ENCODE measurements at places on chromosomes 2 and 18.

GRCh38 chr2:128410035-128410757 is 91.5 kb upstream of the HS6ST1 start:
- no peak for DNase-seq

DNA sequence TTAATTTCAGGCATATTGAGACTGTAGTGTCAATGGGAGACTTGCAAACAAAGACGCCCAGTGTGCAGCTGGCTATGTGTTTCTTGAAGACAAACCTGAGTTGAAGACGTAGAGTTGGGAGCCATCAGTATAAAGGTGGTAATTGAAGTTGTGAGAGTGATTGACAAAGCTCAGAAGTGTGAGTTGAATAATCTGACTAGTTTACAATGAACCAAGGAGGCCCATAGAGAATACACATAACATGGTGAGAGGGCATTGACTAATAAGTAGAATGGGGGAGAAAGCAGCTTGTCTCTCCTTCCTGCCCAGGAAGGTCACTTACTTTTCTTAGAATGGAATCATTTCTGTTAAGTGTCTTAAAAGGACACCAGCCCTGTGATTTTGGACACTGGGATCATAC is 14.1 kb downstream of the SP110 start:
- DNase-seq = no peak

DNA sequence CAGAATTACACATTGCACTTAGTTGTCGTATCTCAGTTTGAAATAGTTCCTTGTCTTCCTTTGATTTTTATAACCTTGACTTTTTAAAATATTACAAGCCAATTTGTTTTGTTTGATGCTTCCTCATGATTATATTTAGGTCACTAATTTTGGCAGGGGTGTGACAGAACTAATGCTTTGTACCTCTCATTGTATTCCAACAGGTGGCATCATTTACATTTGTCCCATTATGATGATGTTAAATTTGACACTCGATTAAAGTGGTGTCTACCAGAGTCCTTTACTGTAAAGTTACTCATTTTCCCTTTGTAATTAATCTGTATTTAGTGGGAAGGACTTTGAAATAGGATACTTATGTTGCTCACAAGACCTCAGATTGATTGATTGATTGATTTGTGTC is 21.5 kb upstream of the MFSD2B start:
- DNase-seq = no peak

- no peak for DNase-seq
Observed at GRCh38 chr18:9153256-9153655, 16.7 kb downstream of the ANKRD12 start.

GRCh38 chr2:66729416-66730330 is 294.7 kb downstream of the MEIS1 start:
- DNase-seq = no peak

DNA sequence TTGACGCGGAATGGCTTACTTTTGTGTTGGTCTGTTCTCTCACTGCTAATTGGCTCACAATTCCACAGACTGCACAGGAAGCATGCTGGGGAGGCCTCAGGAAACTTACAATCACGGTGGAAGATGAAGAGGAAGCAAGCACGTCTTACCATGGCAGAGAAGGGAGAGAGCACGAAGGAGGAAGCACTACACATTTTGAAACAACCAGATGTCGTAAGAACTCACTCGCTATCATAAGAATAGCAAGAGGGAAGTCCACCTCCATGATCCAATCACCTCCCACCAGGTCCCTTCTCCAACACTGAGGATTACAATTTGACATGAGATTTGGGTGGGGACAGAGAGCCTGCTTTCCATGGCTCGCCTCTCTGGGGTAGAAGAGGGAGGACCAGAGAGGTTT is 106.2 kb downstream of the KCNF1 start:
- no peak for DNase-seq

DNA sequence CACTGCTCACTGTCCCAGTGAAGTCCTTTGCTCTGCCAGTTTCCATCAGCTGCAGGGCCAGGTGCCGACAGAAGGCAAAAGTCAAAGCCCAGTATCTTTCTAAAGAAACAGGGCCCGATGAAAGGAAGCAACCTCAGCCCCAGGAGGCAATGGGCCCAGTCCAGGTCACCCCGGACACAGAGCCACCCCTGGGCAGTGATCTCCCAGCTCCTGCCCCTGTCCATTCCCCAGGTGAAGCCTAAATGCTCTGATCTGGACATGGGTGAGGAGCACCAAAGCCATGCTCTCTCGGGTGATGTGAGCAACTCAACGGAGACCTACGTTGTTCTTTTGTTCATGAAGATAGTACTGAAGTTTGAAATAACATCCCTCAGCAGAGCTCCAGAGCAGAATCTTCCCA is 61.6 kb downstream of the HDAC4 start:
- DNase-seq = no peak

DNA sequence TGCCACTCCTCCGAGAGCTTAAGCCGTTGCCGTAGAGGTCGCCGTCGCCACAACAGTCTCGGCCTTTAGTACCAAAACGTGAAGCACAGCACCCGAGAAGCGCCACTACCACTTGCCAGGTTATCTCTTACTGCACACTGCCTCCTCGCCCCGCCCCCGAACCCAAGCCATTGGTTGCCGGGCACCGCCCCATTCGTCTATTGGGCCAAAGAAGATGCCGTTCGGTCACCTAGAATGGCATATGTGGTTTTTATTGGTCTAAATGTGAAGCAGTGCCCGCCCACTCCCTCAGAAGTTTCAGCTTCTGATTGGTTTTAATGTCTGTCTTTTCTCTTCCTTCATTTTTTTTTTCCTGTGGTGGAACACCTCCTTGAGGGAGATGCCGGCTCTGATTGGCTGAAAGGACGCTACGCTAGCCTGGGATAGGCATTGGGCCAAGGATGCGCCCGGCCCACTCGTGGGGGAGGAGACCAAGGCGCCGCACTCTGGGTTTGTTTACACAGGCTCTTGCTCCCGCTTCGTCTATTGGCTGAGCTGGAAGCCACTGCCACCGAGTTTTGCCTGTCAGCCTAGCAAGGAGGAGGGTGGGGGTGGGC is at the start of gene PAIP2B:
Gene PAIP2B (minus strand): TSS at position 139 of the 596 bp plus-strand sequence. CDS start 24,514 bp downstream, outside the sequence.
- DNase-seq = peak; percentile 93

DNA sequence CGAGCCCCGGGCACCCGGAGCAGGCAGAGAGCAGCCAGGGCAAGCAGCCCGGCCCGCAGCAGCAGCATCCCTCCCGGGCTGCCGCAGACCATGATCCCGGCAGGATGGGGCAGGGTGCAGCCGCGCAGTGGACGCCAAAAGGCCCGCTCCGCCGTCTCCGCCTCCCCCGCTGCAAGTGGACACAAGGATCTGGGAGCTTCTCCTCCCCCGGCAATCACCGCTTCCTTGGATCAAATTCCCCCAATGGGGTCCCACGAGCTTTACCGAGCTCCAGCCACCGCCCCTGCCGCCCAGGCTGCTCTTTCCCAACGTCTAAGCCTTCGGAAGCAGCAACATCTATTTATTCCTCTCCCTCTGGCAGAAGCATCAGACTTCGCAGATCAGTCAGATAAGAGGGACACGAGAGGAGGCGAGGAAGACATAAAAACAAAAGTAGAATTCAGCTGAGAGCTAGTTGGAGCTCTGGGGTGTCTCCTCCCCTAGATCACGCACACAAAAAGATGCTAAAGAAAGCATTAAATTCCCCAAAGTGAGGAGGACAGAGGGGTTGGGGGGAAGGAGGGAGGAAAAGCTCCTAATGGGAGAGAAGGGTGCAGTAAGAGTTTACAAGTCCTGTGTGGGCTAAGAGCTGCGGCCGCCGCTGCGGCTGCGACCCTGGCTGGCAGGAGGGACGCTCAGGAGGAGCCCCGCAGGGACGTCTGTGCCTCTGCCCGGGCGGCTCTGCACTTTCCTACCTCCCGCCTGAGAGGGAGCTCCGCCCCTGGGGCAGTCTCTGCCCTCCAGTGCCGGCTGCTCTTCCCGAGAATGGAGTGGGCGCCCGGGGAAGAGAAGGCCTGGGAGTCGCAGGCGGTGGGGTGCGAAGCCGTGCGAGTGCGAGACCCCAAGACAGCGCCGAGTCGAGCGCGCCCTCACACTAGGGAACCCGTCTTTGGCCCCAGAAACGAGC is at the start of gene FRZB:
Gene FRZB (minus strand): TSS at position 177 of the 946 bp plus-strand sequence. CDS start 85 bp downstream, at position 92.
- DNase-seq = peak; percentile 62

- DNase-seq = no peak
Observed at GRCh38 chr2:205610437-205610836, 71.9 kb upstream of the NRP2 start.

DNA sequence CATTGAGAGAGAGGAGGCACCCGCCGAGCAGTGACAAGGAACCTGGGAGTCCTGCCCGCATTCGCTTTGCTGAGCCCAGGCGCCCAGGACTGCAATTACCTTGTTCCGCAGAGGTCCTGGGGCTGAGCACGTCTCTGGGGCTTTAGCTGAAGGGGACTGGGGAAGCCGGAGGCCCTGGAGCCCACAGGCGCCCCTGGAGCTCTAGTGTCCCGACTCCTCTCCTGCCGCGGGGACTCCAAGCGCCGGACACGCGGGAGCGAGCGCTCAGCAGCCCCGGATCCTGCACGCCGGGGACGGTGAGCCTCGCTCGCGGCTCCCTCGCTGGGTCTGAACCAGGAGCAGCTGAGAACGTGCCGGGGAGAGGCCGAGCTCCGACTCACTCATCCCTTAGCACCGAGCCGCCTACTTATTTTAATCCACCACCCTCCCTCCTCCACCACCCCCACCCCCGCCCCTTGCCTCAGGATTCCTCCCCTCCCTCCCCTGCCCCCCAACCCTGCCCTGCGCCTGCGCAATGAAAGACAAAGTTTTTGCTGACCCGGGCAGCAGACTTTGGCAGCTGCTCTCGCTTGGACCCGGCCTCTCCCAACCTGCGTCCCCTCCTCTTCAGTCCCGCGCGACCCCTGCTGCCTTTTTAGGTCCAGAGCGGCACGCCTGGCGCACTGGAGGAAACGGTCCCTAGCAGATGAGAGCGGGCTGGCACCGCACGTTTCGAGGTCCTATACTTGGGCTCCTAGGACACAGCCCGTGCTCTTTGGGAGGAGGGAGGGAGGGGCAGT is at the start of gene OSR1:
Gene OSR1 (minus strand): TSS at position 382 of the 779 bp plus-strand sequence. CDS start 4,818 bp downstream, outside the sequence.
- DNase-seq = peak; percentile 15

- DNase-seq = peak; percentile 41
Observed at GRCh38 chr2:201887773-201888425, 81.6 kb downstream of the CDK15 start.

DNA sequence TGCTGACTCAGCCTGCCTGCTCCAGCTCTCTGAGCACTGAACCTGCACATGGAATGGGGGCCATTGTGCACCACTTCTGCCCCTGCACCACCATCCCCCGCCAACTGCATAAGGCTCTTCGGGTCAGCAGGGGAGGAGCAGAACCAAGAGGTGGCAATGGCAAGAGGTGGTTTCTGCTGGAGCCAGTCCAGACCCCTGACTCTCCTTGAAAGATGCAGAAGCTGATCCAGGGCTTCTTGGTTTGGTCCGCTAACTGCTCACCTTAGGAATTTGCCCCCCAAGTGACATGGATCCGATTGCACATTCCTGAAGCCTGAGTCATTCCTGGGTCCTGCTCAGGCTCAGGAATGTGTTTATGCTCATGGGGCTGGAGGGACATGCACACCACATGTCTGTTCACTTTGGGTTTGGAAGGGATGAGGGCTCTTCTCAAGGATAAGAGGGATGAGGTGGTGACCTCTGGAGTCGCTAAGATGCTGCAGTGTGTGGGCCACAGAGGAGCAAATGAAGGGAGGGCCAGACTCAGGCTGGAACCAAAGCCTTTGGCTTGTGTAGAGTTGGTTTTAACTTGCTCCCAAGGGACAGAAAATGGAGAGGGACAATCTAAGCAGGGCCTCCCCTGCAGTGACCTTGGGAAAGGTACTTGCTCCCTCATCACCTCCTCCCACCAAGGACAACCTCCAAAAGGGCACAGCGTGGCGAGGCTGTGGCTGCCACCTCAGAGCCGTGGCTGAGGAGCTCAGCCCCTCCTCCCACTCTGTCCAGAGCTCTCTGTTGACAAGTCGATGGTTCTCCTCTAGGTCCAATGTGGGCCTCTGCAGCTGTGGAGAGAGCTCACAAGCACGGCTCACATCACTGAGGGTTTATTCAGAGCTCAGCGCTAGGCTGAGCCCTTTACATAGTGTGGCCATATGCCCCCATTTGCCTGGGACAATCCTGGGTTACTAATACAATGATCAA is 66.2 kb downstream of the HS1BP3 start:
- peak; percentile 54 for DNase-seq

DNA sequence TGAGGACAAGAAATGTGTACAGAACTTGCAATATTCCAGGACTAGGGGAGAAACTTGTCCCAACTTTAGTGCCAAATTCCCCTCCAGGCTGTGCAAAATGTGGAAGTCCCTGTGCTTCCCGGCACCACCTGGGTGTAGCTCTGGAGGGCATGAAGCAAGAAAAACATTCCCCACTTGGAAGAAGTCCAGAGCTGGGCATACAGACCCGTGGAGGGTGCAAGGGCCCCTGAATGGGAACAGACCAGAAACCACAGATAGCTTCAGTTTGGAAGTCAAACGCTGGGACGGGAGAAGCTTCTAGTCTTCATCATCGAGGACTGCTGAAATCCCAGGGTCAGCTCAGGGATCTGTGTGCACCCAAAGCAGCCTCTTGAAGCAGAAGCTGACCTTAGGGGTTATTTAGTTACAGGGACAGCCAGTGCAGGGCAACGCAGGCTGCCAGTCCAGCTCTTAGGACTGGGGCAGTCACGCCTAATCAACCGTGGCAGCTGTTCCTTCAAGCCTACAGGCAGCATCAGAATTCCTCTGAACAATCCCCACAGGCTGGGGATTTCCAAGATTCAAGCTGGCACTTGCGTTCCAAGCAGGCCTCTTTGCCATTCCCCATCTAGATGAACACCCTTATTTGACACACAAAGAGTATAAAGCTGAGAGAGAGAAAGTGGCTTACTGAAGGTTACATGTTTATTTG is 269.4 kb downstream of the LOXHD1 start:
- no peak for DNase-seq

GRCh38 chr18:2985628-2986027 is 27.3 kb downstream of the LPIN2 start:
- peak; percentile 9 for DNase-seq

- no peak for DNase-seq
Observed at GRCh38 chr2:232876978-232877441, 6.9 kb downstream of the SNORC start.

- DNase-seq = no peak
Observed at GRCh38 chr2:44330801-44331200, 30.5 kb downstream of the PREPL start.

GRCh38 chr2:52035391-52035790 is 1003.5 kb upstream of the NRXN1 start:
- DNase-seq = no peak

- DNase-seq = no peak
Observed at GRCh38 chr18:63409301-63409700, 13.0 kb downstream of the VPS4B start.

GRCh38 chr18:34867520-34867919 is 157.4 kb downstream of the DTNA start:
- DNase-seq = peak; percentile 64

GRCh38 chr2:143261986-143262385 is 132.8 kb downstream of the ARHGAP15 start:
- no peak for DNase-seq

GRCh38 chr2:10089565-10090190 is 9.5 kb upstream of the CYS1 start:
- no peak for DNase-seq

GRCh38 chr2:17093712-17094111 is 424.5 kb downstream of the RAD51AP2 start:
- DNase-seq = no peak

GRCh38 chr2:19769513-19769912 is 132.3 kb downstream of the TTC32 start:
- no peak for DNase-seq
